ENCODE measurements at places on chromosomes 2 and 18.

DNA sequence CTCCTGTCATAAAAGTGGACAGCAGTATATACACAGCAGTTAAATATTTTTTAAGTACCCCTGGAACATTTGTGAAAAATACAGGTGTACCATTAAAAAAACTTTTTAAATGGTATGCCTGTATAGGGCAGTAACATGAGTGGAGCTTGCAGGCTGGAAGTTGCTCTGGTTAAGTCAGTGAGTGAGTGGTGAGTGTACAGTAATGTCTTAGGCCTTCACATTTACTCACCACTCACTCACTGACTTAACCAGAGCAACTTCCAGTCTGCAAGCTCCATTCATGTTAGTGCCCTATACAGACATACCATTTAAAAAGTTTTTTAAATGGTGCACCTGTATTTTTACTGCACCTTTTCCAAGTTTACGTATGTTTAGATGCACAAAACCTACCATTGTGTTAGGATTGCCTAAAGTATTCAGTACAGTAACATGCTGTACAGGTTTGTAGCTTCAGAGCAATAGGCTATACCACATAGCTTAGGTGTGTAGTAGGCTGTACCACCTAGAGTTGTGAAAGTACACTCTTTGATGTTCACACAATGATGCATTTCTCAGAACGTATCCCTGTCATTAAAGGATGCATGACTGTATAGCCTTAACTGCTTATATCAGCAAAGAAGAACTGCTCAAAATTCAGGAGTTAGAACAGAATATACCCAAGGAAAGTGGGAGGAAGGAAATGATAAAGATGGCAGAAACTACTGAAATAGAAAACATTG lies 112.6 kb downstream of the EHBP1 start:
- DNase-seq: no peak

DNA sequence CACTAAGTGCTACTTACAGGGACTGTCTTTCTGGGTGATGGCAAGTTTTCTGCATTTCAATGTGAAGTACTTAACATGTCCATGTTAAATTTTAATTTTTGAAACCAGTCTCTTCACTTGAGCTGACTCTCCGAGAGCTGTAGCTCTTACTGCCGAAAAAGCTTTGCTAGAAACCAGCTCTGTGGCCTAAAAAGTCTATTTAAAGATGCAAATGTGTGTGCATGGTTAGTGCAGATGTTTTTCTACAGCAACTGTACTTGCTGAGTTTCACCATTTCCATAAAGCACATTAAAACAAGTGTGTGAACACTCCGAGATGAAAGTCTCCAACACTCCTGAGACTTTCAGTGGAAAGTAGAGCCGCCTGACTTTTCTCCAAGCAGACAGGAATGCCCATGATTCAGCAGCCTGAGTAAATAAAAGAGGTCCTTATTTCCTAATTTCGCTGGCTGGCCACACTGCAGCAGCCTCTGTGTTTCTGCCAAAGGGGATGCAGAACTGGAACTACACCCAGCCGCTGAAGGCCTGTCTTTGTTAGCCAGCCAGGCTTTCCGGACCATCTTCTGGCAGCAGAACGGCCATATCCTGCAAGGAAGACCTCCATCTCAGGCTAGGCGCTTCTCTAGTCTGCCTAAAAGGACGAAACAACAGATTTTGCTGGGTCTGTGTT lies 121.2 kb downstream of the ZNF521 start:
- no peak for DNase-seq

GRCh38 chr2:146079216-146079615 lies 1559.3 kb upstream of the ZEB2 start:
- DNase-seq: no peak

DNA sequence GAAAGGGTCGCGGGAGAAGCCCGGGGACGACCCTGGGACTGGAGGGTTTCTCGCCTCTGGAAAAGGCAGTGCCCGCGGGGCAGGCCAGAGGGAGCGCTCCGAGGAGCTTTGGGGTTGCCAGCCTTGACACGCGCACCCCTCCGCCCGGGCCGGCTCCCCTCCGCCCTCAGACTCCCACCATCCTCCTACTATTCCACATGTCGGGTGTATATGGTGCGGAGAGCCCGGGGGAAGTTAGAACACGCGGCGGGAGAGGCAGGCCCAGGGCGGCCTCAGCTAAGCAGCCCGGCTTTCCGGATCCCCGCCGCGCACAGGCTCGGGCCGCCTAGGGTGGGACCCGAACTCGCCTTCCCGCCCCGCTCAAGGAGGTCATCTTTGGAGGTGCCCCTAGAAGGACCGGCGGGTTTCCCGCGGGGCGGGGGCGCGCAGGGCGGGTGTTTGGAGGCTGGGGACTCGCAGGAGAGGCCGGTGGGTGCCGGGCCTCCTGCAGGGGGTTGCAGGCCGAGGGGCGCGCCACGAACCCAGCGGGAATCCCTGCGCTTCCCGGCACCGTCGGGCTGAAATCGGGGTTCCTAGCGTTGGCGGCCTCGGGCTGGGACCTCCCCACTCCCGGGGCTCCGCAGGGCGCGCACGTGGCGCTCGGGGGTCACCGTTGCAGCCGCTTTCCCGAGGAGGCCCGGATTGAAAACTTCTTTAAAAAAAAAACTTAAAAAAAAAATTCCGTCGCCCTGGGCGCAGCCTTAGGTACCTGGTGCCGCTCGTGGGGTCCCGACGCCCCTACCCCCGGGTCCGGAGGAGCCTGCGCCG lies 3.7 kb downstream of the NFATC1 start:
- DNase-seq: no peak

DNA sequence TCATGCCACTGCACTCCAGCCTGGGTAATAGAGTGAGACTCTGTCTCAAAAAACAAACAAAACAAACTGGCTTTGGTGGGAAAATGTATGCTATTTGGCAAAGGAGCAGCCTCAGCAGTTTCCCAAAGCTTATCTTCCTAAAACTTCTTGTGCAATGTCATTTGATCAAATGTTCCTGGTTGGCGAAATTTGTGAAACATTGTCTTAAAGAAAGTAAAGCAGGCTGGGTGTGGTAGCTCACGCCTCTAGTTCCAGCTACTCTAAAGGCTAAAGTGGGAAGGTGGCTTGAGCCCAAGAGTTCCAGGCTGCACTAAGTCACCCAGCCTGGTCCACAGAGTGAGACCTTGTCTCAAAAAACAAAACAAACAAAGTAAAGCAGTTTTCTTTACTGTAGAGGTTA lies 17.3 kb upstream of the TAF4B start:
- no peak for DNase-seq

GRCh38 chr2:199464606-199465352 lies 7.0 kb upstream of the SATB2 start:
- no peak for DNase-seq

DNA sequence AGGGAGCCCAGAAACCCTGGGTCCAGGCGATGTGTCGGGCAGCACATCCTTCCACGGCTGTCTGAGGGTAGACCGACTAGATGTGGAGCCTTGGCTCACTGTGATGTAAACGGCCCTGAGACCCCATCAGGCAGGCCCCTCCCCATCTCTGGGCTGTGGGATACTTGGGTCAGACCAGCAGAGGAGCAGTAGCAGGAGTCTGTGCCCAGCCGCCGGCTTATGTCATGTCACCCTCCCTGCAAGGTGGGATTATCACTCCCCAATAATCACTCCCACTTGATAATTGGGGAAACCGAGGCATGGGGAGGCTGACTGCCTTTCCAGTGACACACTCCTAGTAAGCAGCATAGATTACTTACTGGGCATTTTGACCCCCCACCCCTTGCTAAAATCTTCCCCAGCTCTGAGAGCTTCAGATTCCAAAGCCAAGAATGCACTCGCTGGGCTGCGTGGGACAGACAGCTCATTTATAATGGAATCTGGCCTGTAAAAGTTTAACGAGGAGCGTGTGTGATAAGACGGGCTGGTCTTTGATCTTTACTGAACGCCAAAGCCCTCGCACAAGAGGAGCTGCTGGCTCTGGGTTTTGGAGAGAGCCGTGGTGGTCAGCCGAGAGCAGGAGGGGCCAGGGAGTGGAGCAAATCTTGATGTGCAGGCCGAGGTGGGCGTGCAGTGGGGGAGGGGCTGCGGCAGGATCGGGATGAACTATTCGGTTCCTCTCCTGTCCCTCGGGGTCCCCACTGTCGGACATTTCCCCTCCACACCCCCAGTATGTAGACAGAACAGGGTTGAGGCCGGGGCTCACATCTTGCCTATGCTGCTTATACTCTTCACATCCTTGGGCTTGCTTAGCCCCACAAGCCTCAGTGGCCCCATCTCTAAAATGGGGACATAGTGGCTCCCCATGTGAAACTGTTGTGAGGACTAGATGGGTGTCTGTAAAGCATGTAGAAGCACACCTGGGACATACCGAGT lies 200.0 kb downstream of the GLI2 start:
- no peak for DNase-seq

DNA sequence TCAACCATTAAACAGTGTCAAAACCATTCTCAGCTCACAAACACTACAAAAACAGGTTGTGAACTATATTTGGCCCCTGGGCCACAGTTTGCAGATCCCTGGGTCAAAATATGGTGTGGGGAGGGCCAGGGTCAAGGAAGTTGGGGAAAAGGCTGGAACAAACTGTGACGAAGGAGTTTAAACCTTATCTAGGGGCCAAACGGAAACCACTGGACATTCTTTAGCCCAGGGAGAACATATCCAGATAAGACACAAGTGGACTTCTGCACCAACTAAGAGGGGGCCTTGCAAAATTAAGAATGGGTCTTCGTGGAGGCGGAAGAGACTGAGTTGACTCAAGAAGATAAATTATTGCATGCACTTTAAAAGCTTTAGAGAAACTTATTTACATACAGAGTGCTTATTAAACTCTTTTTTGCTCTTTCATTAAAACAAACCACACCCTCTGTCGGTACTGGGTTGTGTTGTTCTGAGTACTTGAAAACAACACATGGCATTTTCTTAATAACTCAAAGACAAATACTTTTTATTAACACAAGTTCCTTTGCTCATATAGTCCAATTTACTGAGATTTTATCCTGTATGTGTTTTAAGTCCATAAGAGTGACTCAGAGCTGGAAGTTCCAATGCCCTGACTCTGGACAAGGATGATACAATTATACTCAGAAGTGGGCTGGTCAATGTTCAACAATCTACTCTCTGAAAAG lies 5.3 kb upstream of the ASAP2 start:
- DNase-seq: no peak

DNA sequence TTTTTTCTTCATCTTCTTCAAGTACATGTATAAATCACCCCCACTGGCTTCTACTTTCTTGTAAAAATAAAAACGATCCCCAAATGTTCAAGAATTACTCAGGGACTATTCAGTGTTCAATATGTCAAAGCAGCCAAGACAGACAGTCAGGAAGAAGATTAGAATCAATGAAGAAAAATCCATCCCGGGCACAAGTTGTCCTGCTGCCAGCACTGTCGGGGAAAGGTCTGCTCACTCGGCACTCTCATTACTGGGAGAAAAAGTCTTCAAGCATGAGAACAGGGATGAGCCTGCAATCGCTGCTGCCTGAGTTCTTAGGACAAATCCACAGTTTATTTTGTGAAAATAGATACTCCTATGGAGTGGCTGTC lies 482.8 kb upstream of the KLHL29 start:
- DNase-seq: no peak

GRCh38 chr2:40168032-40168431 lies 283.9 kb downstream of the SLC8A1 start:
- DNase-seq: no peak

DNA sequence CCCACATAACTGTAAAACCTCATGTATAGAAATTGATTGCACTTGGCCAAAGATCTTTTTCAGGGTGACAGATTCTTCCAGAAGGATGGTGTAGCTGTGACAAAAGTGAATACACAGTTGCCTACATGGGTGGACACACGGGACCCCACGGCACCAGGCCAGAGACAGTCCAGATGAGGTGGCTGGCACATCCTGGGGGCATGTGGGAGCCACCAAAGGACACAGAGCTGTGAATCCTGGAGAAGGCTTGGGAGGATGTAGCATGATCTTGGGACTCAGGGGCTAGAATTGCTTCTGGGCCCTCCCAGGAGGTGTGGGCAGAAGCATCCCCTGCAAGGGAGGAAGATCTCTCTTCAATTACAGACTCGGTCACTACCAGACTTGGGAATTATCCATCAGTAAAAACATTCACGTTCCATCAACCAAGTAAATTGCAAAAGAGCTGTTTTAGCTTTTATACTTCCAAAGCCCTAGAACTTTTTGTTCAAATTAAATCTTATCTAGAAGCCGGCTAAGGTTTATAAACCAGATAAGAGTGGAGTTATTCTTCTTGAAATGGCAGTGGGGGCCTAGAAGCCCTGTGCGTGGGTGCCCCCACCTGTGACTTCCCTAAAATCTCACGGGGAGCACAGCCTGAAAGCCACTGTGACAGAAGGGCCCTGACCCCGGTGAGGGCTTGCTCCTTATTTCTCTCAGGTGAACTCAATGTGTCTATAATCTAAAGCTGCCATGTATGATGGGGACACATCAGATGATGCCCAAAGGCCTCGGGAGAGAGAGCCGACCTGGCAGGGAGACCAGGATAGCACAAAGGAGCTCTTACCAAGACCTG lies 81.7 kb downstream of the SEPTIN10 start:
- no peak for DNase-seq

- DNase-seq: no peak
Measured at GRCh38 chr2:71486881-71487640, 33.7 kb downstream of the DYSF start.

GRCh38 chr2:240586919-240587800 lies 626 bp downstream of the CAPN10 start:
- no peak for DNase-seq

DNA sequence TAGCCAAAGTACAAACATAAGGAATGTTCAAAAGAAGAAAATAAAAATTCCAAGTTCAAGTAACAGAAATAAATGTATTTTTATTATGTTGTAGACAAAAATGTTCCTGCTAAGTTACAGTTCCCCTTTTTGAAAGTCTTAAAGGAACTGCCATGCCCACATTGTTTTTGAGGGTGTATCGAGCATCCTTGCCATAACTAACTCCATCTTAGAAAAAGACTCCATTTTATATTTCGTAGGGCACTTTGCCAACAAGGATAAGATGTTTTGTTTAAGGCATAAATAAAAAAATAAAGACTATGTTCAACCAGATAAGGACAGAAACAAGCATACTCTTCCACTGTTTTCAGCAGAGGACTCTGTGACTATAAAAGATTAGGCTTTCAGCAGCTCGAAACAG lies 67.3 kb downstream of the TMEM237 start:
- no peak for DNase-seq

- no peak for DNase-seq
Measured at GRCh38 chr2:188725746-188726360, 248.3 kb upstream of the COL3A1 start.

DNA sequence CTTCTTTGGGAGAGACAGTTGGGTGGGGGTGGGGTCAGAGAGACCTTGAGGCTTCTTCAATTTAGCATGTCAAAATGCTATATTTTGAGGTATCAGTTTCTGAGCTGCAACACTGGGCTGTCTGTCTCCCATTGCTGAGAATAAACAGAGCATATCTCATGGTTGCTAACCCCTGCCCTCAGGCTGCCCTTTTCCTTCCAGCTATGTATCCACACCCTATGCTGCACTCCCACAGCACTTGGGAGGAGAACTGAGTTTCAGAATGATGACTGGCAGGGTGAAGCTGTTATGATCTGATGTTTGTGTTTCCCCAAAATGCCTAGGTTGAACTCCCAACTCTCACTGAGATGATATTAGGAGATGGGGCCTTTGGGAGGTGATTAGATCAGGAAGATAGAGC lies 794.0 kb downstream of the RNF144A start:
- no peak for DNase-seq

Measured in iPS DF 6.9 (cell line).